ENCODE measurements at places on chromosomes 4 and X.
A peak's percentile ranks its signal among the peaks of the same experiment; 100 is the strongest.

GRCh38 chr4:84750960-84751283, 168.0 kb downstream of the CDS1 start:
- DNase-seq = no peak

- DNase-seq = no peak
Observed at GRCh38 chr4:56995525-56995924, 16.8 kb downstream of the POLR2B start.

DNA sequence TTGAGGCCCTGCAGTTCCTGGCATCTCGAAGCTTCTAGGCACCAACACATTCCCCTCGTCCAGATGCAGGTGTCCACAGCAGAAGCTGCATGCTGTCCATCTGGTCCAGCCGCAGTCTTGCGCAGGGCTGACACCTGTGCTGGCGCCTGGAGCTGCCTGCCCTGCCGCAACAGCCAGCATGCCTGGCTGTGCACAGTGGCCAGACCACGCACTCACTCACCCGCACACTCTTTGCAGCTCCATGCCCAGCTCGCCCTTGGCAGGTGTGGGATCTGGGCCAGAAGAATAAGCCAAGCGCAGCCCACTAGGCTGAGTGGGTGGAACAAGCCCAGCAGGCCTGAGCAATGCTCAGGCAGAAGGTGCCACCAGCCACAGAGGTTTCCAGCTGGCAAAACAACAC, 125.6 kb downstream of the PARM1 start:
- no peak for DNase-seq

DNA sequence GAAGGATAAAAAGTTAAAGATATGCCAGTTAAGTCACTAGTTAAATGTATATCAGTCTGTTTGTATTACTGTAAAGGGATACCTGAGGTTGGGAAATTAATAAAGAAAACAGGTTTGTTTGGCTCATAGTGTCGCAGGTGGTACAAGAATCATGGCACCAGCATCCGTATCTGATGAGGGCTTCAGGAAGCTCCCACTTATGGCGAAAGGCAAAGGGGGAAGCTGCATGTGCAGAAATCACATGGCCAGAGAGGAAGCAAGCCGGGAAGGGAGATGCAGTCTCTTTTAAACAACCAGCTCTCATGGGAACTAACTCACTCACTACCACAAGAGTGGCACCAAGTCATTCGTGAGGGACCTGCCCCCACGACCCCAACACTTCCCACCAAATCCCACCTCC, 91.9 kb upstream of the SH3RF1 start:
- DNase-seq = no peak

DNA sequence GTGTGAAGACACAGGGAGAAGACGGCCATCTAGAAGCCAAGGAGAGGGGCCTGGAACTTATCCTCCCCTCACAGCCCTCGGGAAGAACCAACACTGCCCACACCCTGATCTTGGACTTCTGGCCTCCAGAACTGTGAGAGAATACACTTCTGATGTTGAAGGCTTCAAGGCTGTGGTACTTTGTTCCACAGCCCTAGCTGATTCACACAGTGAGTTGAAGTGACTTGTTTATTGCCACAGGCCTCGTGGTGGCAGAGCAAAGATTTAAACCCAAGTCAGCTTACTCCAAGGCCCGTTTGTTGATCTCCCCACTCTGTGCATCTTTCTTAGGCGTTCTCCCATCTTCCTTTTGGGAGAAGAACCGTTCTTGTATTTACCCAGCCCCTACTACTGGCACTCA, 72.8 kb downstream of the CYTL1 start:
- DNase-seq = no peak

GRCh38 chr4:6885953-6886557, 23.6 kb upstream of the TBC1D14 start:
- no peak for DNase-seq

- no peak for DNase-seq
Observed at GRCh38 chr4:109816082-109816442, 500 bp downstream of the GAR1 start.

DNA sequence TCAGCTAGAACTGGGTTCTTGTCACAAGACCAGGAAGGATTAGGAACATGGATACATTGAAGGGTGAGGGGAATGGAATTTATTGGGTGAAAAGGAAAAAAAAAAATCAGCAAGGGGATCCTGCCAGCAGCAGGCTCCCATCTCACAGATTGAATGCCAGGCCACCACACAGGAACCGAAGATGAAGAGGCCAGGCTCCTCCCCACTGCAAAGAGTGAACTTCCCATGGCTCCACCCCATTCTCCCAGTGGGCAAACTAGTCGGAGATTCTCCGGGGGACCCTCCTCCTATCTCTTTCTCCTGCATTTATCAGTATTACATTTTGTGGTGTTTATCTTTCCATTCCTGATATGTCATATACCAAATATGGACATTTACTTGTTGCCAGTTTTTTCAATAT, 46.0 kb upstream of the MAGED1 start:
- no peak for DNase-seq

GRCh38 chr4:70997546-70997945, 4.1 kb downstream of the DCK start:
- DNase-seq = no peak

DNA sequence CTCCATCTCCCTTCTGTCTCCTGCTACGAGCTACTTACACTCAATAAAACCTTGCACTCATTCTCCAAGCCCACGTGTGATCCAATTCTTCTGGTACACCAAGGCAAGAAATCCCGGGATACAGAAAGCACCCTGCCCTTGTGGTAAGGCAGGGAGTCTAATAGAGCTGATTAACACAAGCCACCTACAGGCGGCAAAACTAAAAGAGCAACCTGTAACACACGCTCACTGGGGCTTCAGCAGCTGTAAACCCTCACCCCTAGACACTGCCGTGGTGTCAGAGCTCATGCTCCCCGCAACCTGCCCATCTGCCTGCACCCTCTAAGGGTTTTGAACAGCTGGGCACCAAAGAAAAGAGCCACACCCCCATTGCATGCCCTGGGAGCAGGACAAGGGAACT, 755.4 kb upstream of the HTR2C start:
- no peak for DNase-seq

GRCh38 chrX:40755291-40756249, 20.2 kb upstream of the MED14 start:
- no peak for DNase-seq

- DNase-seq = peak; percentile 33
Observed at GRCh38 chr4:80266253-80266901, at the start of gene FGF5. Gene FGF5, plus strand, starts transcription at chr4:80266664. Its CDS starts 161 bp downstream, at chr4:80266825.

DNA sequence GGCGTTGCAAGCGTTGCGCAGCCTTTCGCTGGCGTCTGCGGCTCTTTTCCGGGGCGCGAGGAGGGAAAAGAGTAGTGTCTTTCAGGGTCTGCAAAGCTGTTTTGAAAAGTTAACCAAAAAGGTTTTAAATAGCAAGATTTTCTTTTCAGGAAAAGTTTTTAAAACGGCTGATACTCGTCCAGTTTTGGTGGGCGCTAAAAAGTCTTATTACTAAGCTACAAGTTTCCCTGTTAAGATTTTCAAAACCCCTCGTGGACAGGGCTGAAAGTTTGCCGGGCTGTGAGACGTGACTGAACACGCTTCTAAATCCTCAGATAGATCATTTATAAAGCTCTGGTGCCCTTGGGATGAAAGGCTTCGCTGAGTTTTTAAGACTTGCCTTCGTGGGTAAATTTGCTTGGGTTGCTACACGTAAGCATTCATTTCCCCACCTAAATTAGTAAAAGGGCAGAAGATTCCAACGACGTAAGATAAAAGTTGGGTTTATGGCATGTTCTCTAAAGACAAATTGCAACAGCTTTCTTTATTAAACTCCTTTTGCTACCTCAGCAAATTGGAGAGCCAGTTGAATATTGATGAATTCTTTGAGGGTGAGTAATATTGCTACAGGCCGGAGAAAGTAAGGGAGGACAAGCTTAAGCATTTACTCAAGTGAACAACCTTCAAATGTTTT, 91.5 kb downstream of the HPRT1 start:
- no peak for DNase-seq

- DNase-seq = no peak
Observed at GRCh38 chr4:87916626-87917025, 58.9 kb upstream of the SPP1 start.

GRCh38 chr4:40438384-40439026, 103.4 kb downstream of the CHRNA9 start:
- DNase-seq = no peak

- DNase-seq = no peak
Observed at GRCh38 chr4:125368146-125368545, 53.4 kb downstream of the FAT4 start.

DNA sequence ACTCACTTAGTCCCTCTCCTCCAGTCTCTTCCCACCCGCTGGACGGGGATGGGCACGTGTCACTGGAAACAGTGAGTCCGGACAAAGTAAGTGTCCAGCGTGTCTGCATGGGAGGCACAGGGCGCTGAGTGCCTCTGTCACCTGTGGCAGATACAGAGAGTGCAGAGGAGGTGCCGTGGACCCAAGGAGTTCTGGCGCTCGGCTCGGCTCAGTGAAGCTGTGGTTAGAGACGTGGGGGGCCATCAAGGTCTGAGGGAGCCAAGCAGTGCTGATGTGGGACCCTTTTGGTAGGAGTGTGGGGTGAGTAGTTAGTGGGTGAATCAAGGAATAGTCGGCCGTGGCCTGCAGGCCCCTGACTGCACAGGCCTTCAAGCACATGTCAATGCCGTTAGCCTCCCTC, 40.1 kb upstream of the MSANTD1 start:
- no peak for DNase-seq

GRCh38 chr4:85744950-85745349, 270.0 kb downstream of the ARHGAP24 start:
- DNase-seq = no peak

DNA sequence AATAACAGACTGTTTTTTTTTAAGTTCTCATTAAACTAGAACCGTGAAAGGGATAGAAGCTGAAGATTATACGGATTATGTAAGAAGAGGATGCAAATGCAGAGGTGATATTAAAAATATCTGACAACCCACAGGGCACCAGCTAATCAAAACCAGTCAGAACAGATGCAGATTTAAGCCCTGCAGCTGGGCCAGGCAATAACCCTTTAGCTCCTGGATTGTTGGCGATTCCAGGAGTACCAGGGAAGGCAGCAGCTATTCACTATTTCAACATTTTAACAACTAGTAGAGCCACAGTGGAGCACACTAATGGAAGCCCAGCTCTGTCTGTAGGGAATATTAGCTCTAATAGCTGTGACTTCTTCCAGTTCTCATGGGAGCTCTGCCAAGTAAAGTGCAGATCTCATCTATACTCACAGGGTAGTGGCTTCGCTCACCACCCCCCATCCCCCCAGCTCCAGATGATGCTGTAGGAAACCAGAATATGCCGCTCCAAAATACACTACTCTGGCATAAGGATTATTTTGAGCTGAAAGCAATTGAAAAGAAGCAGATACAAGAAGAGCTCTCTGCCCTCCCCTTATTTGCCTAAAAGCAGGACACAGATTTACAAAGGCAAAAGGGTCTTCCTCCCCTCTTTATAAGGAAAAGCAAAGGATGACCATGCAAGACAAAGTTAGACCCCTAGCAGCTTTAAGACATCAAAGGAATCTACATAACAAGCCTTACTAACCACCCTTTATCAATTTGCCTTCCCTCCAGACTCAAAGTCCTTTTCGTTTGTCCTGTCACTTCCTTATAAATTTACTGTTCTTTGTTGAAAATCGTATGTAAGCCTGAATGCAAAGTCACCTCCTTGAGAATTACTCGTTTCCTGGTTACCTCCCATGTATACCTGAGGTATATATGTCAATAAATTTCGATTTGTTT, 13.7 kb downstream of the SCD5 start:
- DNase-seq = no peak

- DNase-seq = no peak
Observed at GRCh38 chr4:43496188-43496587, 603.7 kb downstream of the GRXCR1 start.

DNA sequence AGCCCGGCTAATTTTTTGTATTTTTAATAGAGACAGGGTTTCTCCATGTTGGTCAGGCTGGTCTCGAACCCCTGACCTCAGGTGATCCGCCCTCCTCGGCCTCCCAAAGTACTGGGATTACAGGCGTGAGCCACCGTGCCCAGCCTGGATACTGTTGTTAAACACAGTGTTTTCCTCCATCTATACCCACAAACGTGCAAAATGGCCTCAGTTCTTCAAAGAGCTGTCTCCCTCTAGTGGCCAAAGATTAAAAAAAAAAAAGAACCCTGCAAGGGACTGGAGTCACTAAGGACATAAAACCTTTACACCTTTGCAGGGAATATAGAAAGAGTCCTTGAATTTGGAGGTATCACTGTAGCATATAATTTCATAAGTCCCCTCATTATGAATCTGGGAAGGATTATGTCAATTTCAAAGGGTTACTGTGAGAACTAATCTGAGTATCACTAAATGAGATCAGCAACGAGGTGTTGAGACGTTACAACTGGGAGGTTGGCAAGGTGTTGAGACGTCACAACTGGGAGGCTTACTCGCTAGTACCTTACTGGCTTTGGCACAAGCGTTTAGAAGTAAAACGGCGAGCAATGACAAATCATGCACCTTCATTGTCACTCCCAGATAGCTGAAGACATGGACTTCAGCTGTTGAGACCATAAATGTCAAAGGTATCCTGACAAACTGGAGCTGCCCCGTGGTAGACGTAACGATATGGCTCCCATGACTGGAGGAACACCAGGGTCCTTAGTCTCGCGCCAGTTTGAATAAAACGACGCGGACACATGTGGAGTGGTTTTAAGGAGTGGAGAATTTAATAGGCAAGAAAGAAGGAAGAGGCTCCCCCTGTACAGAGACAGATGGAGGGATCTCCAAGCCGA, 33.4 kb upstream of the ENPP6 start:
- DNase-seq = peak; percentile 2

DNA sequence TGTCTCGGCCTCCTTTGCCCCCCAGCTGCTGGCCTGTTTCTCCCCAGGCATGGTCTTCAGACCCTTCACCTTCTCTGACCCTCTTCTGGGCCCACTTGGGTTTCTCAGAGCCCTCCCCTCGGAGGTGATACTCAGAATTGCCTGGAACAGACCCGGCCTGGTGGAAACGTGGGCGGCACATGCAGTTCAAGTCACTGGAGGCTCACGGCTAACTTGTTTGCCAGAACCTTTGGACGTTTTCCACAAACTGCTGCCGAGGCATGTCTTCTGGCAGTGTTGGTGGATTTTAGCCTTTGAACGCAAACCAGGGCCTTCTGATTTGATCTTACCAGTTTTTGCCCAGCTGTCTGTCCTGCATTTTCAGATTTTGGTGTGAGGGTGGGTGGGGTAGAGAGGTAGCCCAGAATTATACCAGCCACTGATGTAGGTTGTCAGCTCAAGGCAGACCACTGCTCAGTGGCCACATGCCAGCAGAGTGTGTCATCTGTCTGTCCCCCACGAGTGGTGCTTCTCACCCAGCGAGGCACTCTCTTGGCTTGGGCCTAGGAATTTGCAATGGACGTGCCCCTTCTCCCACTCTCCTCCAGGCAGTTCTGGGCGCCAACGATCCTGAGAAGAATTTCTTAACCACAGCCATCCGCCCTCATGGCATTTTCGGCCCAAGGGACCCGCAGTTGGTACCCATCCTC, 32.5 kb upstream of the ZNF185 start:
- DNase-seq = no peak
